ENCODE measurements at places on chromosomes 7 and 10.

DNA sequence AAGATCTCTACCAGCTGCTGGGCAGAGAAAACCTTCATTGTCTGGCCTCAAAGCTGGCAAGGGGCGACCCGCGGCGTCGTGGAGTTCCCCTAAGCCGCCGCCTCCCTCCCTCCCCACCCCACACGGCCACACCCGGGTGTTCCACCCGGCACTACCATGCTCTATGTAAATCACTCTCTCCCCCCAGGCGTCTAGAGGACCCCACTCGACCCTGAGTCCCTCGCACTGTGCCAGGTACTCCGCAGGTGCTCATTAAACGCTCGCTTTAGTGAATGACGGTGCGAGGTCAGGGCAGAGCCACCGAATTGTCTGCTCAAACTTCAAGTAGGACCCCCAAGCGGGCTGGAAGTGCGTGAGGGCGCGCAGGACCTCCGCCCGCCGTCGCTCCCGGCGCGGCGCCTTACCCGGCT lies 628 bp downstream of the PARP12 start:
- peak; percentile 69 for DNase-seq

DNA sequence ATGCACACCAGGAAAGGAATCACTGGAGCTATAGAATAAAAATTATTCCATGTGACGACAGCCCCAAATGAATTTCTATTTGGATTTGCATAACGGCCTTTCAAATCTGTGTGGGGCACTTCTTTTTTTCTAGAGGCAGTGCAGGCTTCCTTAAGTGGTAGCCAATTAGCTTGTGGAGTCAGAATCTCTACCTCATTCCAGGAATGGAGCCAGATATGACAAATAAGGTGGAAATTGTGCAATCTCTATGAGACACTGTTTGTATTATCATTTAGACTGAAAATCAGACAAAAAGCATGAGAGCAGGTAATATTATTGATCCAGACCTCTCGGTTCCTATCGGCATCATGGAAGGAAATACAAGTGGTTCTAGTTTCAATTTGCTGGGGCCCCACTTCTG lies 78.7 kb downstream of the BEND7 start:
- DNase-seq: no peak

DNA sequence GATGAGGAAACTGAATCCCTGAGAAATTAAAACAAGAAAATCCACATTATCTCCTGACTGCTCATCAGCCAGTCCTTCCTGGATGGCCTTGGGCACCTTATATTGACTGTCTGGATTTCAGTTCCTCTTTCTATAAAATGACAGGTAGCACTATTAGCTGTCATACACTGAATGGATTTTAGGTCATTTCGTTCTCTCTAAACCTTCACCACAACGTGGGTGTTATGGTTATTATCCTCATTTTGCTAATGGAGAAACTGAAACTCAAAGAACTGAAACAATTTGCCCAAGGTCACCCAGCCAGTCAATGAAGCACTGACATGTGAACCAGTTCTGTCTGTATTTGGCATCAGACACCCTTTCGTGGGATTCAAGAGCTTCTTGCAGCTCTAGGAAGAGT lies 193.8 kb downstream of the CYP26A1 start:
- DNase-seq: no peak

- no peak for DNase-seq
Measured at GRCh38 chr7:55420530-55420929, 55.4 kb downstream of the LANCL2 start.

- DNase-seq: no peak
Measured at GRCh38 chr7:121360564-121360963, 31.8 kb downstream of the WNT16 start.

GRCh38 chr7:3370068-3370830 lies 69.2 kb downstream of the SDK1 start:
- DNase-seq: no peak

DNA sequence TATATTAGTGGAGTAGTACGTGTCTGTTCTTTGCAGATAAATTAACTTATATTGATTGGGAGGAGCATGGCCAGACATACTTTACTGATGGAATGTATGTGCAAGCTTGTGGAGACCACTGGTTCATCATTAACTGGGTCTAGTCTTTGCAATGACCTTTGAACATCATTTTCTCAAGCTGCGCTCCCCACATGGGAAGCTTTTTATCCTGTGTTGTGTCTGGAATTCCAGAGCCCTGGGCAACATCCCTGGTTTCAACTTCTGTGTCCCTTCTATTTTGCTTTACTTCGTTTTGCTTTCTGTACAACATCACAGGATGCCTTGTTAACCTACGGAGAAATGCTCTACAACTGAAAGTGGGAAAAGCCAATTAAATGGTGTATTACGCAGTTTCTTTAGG lies 38.3 kb downstream of the MACROH2A2 start:
- no peak for DNase-seq

DNA sequence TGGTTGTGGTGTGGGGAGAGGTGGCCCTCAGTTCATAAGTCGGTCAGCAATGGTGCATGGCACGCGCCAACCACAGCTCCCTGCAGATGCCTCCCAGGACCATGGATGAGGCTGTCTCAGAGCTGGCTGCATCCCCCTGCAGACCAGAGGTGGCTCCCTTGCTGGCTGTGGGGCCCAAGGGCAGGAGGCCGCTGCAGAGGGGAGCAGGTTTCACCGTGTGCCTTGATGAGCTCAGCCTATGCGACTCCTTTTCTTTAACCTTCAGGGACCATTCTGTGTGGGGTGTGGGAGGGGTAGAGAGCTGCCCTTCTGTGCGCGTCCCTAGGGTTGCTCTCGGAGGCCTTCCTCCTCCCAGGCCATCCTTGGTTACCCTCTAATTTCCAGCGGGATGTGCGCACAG lies 152.4 kb downstream of the ACTR3B start:
- no peak for DNase-seq

GRCh38 chr7:103114576-103115008 lies 34.3 kb downstream of the NAPEPLD start:
- no peak for DNase-seq

DNA sequence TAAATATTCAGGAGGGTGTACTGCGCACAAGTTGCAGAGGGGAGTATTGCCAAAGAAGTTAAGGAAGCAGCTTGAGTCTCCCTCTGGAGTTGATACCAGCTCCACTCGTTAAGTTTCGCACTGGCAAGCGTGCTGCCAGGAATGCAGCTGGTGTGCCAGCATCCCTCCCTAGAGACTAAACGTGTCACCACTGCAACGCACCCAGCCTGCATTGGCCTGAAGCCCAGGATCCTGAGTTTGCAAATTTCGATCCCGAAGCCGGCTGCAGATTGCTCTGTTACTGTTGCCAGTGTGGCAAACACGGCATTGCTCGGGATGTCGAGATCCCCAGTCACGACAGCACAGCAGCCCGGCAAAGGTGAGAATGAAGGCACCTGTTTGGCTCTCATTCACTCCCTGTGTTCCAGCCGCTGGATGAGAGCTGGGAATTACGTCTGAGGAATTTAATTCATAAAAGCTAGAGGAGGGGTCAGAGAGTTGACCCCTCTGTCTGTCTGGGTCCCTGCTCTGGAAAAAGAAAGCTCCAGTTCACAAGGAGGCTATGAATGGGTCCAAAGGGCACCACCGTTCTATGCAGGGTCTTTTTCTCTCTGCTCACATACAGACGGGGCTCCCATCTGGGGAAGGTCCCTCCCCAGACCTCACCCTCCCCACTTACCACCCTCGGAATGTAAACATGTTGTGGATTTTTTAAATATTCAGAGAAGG lies 61.0 kb downstream of the NRP1 start:
- DNase-seq: no peak

DNA sequence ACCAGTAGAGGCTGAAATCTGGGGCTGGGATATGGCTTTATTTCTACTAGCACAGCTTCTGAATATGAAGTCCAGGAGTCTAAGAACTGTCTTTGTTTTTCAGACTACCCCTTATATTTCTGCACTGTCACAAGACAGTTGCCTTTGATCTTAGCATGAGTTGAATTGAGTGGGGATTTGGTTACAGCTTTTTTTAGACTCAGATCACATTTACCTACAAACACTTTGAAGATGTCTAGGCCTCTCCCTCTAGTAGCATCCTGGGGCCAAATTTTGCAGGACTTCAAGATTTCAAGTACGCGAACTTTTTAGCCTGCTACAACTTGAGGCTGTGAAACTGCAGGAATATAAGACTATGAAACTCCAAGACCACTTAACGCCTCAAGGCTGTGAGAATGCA lies 240.2 kb downstream of the NEBL start:
- no peak for DNase-seq

- peak; percentile 77 for DNase-seq
Measured at GRCh38 chr7:44145479-44145968, 4.4 kb upstream of the MYL7 start.

GRCh38 chr10:72783410-72783833 lies 91.5 kb downstream of the MCU start:
- DNase-seq: no peak

GRCh38 chr7:26714438-26714837 lies 150.0 kb downstream of the SKAP2 start:
- DNase-seq: no peak

DNA sequence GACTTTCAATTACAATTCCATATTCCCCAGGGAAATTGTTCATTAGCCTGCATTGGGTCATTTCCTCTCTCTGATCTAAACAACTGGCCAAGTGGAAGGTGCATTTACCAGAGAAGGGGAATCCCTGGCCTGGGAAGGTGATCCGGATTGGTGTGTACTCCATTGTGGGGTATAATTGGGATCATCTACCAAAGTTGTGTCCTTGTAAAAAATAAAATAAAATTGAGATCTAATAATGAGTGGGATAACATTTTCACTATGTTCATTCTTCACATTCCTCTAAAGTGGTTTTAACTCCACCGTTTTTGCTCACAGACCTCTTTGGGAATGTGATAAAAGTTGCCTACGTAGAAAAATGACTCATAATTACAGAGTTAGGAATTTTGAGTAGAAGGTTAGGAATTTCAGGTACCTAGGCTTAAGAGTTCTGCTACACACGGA lies 22.8 kb downstream of the ARL5B start:
- DNase-seq: no peak

DNA sequence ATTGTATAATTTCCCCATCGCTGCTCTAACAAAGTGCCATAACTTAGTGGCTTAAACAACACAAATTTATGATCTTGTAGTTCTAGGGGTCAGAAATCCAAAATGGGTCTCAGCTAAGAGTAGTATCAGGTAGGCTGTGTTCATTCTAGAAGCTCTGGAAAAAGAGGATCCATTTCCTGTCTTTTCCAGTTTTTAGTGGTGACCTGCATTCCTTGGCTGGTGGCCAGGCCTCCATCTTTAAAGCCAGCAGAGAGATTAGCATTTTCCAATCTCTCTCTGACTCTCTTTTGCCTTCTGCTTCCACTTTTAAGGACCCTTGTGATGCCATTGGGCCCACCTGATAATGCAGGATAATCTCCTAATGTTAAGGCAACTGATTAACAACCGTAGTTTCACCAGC lies 41.0 kb upstream of the C10orf120 start:
- DNase-seq: no peak
